ENCODE measurements at places on chromosomes 1 and 21. TPM values are rescaled to one million over a fixed set of nuclear protein-coding genes. Genes with fewer than 3 reads are reported as not detected.
A peak's percentile ranks its signal among the peaks of the same experiment; 100 is the strongest.

Gene TENT5C
- 2.2 TPM for polyA plus RNA-seq

DNA sequence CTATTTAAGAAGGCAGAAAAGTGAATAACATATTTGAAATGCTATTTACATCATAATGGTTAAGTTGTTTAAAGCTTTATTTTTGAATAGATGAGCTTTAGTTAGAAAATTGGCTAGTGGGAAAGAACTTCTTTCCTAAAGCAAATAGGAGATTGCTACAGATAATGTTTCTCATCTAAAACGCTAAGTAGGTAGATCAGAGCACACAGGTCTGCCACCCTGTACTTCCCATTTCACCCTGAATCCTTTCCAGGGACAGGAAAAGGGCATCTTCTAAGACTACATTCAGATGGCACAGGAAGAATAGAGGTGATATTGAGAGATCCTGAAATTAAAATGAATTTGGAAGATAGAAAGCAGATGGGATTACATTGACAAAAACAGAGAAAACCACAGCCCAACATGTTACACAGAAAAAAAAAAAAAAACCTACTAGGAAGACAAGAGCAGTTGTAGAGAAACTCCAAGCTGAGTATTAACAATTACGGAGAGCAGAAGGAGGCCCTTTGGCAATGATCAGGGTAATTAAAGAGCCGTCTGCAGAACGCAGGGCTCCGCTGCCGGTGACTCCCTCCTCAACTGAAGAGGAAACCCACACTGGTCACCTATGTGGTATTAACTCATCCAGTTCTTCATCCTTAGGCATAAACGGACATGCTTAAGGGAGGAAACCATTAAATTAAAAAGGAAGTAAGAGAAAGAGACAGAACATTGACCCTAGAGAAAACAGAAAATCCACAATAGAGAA is 53.6 kb upstream of the MAP10 start:
- no peak for DNase-seq

- peak; percentile 38 for DNase-seq
Observed at GRCh38 chr1:209585672-209586071, 2.2 kb downstream of the CAMK1G start.

DNA sequence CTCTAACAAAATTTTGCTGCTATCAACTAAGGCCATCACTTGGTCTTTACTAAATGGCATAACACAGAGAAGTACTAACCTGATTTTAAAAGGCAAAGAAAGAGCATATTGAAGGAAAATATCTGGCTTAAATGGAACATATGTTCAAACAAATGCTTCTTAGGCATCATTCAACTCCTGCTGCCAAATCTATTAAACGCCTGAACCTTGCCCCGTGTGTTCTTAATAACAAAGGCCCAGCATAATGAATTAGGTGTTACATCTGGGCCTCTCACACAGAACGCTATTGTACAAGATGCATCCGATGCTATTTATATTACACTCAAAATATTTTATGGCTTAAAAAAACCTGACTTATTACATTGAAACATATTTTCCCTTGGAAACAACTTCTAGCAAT is 48.4 kb downstream of the B3GALNT2 start:
- DNase-seq: no peak

GRCh38 chr21:40840401-40841125 is 6.4 kb downstream of the DSCAM start:
- no peak for DNase-seq

DNA sequence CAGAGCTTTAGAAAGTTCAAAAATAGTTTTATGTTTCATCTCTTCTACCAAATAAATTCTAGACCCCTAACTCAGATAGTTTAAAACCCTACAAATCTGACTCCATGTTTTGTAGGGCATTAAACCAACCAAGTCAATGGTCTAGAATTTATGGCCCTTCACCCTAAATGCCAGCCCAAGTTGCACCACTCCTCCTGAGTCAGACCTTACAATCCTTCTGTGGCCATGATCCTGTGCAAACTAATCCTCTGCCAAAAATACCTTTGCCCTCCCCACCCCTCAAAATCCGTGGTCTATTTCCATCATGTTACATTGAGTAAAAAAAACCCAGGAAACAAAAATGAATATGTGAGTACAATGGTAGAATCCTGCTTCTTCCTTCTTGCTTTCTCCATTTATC is 179.3 kb downstream of the NR5A2 start:
- no peak for DNase-seq

DNA sequence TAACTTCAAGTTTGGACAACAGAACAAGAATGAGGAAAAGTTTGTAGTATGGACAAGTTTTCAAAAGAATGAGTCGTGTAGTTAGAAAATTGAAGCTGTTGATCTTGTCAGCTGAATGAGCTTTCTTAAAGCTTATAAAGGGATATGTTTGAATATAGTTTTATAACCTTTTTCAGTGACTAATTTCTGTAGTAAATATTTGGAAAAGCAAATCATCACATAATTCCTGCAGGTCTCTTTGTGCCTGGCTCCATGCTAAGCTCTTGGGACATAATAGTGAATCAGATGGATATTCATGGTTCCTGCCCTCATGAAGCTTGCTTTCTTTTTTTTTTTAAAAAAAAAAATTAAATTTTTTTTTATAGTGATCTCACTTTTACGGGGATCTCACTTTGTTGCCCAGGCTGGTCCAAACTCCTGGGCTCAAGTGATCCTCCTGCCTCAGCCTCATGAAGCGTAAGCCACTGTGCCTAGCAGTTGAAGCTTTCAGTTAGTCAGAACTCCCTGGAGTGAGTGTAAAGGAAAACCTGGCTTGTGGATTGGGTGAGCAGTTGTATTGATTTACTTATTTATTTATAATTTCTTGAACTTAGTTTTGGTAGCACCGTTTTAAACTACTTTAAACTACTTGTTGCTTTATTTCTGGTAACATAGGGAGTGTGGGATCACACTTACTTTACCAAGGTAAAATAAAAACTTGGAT is 15.5 kb downstream of the DYRK1A start:
- DNase-seq: no peak

All from hindlimb muscle (tissue), 1 donor.